ENCODE measurements at places on chromosomes 5 and 9. TPM values are rescaled to one million over a fixed set of nuclear protein-coding genes. Genes with fewer than 3 reads are reported as not detected.

Gene TRAPPC13
- 14.4 TPM for total RNA-seq

Gene PCDHAC2
- not detected for total RNA-seq

Gene ANXA1
- 317 TPM for total RNA-seq

Gene BOD1
- 20.6 TPM for total RNA-seq

Gene ANKRD34B
- total RNA-seq: not detected

DNA sequence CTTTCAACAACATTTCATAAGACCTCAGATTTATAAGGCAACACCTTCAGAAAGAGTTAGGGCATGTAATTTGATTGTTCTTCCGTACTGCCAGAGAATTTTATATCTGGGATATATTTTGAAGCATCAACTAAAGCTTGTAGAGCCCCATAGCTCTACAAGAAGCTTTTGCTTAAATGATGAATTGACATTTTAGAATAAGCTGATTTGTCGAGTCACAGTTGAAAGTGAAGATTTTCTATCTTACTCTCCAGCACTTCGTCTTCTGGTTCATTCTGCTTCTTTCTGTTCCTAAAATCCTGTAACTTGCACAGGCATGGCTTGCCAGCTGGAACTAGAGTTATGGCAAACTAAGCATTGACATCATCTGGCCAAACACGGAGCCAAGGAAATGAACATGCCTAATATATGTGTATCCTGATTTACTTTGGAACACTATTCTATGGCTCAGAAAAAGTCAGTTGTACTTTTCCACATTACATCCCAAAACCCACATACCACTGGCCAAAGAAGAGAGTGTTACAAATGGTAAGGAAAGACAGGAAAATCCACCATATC, 68.6 kb upstream of the MAST4 start:
- H3K36me3 ChIP-seq: no peaks in the 10 kb centered on the region
- DNase-seq: no peak
- H3K4me3 ChIP-seq: no peak overlapping the region
- H3K4me1 ChIP-seq: no peaks in the 10 kb centered on the region
- H3K27me3 ChIP-seq: no peaks in the 10 kb centered on the region

DNA sequence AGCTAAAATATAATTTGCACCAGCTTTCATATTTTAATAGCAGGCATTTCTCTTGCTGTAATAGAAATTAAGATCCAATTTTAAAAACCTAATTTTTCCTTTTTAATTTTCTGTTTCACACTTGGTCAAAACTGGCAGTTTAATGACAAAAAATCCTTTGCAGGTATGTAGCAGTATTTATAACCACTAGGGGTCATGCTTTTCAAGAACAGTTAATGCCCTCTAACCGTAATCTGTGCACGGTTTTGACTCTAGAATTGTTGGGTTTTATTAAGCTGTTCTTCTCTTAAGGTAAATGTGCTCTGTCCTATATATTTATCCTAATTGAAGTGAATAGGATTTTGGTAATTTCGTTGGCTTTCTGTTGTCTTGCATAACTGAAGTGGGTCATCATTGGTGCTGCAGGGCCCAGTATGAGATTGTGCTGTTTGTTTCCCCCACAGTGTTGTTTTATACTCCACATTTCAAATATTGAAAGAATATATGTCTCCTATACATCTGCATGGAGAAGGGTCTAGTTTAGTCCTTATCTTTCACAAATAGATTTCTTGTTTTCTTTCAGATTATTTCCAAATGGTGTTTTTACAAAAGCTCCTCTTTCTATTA, 107.4 kb downstream of the SCAMP1 start:
- peaks cover 12% of the 10 kb centered on the region for H3K36me3 ChIP-seq
- H3K27ac ChIP-seq: no peak overlapping the region
- DNase-seq: peak; percentile 14
- H3K4me3 ChIP-seq: no peak overlapping the region
- no peaks in the 10 kb centered on the region for H3K4me1 ChIP-seq
- H3K27me3 ChIP-seq: no peaks in the 10 kb centered on the region

DNA sequence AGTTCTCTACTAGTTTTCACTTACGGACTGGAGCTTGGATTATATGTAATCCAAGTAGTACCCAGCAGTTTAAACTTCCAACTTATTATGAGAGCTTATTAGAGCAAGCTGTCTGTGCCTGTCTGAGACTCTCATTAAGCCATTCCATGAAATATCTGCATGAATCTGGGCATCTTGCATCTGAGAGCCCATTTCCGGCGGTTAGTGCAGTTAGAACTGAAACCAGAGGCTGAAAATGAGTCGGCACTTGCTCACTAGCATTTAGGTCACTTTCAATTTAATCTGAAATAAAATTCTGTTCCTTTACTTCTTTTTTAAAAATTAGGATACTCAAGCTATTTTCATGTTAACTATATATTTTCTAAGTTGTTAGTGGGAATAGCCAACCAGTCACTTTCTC, 102.2 kb downstream of the MEGF10 start:
- no peak for DNase-seq
- no peak overlapping the region for H3K27ac ChIP-seq
- no peaks in the 10 kb centered on the region for H3K4me1 ChIP-seq
- no peaks in the 10 kb centered on the region for H3K36me3 ChIP-seq
- H3K27me3 ChIP-seq: no peaks in the 10 kb centered on the region

- H3K36me3 ChIP-seq: no peaks in the 10 kb centered on the region
- no peaks in the 10 kb centered on the region for H3K4me1 ChIP-seq
- H3K27me3 ChIP-seq: no peaks in the 10 kb centered on the region
Measured at GRCh38 chr9:75988663-75989062, 98.2 kb downstream of the PCSK5 start.

- no peak overlapping the region for H3K4me3 ChIP-seq
- no peaks in the 10 kb centered on the region for H3K36me3 ChIP-seq
- DNase-seq: no peak
- no peaks in the 10 kb centered on the region for H3K27me3 ChIP-seq
Measured at GRCh38 chr5:56097055-56097454, 102.3 kb upstream of the IL6ST start.

- no peak overlapping the region for H3K27ac ChIP-seq
- H3K4me1 ChIP-seq: peaks cover 32% of the 10 kb centered on the region
- H3K4me3 ChIP-seq: no peak overlapping the region
- DNase-seq: no peak
- no peaks in the 10 kb centered on the region for H3K36me3 ChIP-seq
Measured at GRCh38 chr9:91419222-91420191, 4.1 kb downstream of the NFIL3 start.

GRCh38 chr5:139079225-139079990, 118.8 kb downstream of the SIL1 start:
- H3K27me3 ChIP-seq: no peaks in the 10 kb centered on the region
- no peaks in the 10 kb centered on the region for H3K36me3 ChIP-seq
- no peak overlapping the region for H3K27ac ChIP-seq
- no peaks in the 10 kb centered on the region for H3K4me1 ChIP-seq

GRCh38 chr9:135941288-135941995, 19.7 kb downstream of the UBAC1 start:
- H3K27ac ChIP-seq: no peak overlapping the region
- H3K27me3 ChIP-seq: no peaks in the 10 kb centered on the region
- H3K36me3 ChIP-seq: peaks cover 45% of the 10 kb centered on the region
- DNase-seq: no peak
- H3K4me1 ChIP-seq: peaks cover 4% of the 10 kb centered on the region

DNA sequence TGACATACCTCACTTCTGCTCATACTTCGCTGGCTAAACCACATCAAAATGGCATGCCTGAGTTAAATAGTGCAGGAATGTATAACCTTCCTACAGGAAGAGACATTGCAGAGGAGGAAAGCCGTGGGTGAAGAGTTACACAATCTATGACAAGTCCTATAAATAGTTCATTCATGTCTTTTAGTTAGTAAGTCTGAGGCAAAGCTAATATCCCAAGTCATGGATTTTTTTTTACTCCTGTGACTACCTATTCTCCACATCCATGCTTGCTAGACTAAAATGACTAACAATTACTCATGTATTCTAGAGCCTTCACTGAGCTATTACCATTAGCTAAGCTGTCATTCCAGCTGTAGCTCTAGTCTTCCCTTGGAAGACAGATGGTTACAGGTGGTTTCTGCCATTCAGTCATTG, 391.3 kb downstream of the NR2F1-AS1 start:
- no peaks in the 10 kb centered on the region for H3K27me3 ChIP-seq
- no peak overlapping the region for H3K4me3 ChIP-seq
- DNase-seq: no peak
- H3K4me1 ChIP-seq: no peaks in the 10 kb centered on the region
- no peak overlapping the region for H3K27ac ChIP-seq

- H3K27me3 ChIP-seq: no peaks in the 10 kb centered on the region
- peak overlapping the region; percentile 73 for H3K4me3 ChIP-seq
- DNase-seq: no peak
Measured at GRCh38 chr9:127714020-127714750, 1.3 kb downstream of the PTRH1 start.

- H3K27ac ChIP-seq: no peak overlapping the region
- no peaks in the 10 kb centered on the region for H3K36me3 ChIP-seq
- peaks cover 5% of the 10 kb centered on the region for H3K4me1 ChIP-seq
- no peak for DNase-seq
Measured at GRCh38 chr5:158233735-158234322, 374.9 kb upstream of the CLINT1 start.

DNA sequence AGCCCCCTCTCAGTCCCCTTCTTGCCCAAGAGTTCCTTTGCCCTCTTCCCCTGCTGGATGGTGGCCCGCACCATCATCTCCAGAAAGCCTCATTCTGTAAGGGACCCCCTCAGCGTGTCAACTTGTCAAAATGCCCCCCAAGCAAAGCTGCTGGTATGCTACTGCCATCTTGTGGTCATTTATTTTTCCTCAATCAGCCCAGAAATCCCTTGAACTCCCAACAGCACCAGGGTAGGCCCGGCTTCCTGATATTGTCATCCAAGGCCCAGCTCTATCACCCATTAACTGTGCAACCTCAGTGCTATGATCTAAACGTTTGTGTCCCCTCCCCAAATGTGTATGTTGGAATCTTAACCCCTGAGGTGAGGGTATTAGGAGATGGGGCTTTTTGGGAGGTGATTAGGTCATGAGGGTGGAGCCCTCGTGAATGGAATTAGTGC, 53.2 kb upstream of the FBXW11 start:
- no peak overlapping the region for H3K4me3 ChIP-seq
- peaks cover 7% of the 10 kb centered on the region for H3K4me1 ChIP-seq
- H3K27me3 ChIP-seq: no peaks in the 10 kb centered on the region
- peaks cover 93% of the 10 kb centered on the region for H3K36me3 ChIP-seq

DNA sequence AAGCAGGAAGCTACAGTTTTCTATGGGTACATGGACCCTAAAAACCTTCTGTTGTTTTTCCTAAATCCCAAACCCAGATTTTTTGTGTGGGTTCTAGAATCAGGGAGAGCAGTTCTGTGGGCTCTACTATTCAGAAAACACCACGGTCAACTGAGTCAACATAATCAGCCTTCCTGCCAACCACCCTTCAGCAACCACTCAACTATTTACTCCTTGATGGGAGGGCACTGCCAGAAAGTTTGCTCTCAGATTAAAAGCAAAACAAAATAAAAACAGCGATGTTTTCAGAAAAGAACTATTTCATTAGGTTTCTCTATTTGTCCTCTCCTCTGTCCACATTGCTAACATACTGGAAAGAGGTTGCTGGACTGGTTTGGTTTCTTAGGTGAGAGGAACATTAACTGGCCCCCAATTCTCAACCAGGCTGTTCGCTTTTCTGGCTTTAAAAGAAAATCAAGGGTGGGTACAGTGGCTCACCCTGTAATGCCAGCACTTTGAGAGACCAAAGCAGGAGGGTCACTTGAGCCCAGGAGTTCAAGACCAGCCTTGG, 72.3 kb downstream of the GCNT1 start:
- no peaks in the 10 kb centered on the region for H3K36me3 ChIP-seq
- no peak overlapping the region for H3K27ac ChIP-seq
- peaks cover 5% of the 10 kb centered on the region for H3K4me1 ChIP-seq
- no peak overlapping the region for H3K4me3 ChIP-seq
- DNase-seq: no peak

DNA sequence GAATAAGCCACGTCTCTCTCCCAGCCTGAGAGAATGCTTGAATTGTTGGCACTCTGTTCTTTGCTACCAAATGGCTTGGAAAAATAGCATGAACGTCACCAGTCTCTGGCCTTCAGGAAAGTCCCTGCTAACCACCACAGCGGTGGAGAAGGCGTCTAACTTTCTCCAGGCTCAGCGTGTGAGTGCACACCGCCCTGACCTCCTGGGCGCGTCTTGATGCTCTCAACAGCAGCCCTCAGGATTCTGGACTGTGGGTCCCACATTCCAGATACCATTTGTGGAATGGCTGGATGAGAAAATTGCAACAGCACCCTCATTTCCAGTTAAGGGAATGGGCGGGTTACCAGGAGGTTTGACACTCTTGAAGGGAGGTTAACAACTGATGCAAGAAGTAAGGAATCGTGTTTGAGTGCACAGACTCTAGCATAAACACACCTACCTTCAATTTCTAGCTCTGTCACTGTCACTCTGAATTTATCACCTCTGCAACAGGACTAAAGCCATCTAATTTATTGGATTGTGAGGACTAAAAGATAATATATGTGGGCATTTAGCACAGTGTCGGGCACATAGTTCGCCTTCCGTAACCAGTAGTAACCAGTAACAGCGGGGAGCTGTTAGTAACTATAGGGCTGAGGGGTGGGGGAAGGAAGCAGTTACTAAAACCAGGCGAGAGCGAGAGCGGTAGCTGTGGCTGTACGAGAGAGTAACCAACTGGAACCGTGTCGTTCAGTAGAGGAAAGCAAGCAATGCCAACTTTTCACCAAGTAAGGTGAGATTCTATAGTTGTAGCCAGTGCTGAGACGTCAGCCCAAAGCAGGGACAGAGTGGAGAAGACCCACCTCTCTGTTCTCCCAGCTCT, 807 bp upstream of the PLGRKT start:
- peaks cover 29% of the 10 kb centered on the region for H3K4me1 ChIP-seq
- H3K27ac ChIP-seq: peak overlapping the region; percentile 89
- peak overlapping the region; percentile 81 for H3K4me3 ChIP-seq
- no peaks in the 10 kb centered on the region for H3K27me3 ChIP-seq

DNA sequence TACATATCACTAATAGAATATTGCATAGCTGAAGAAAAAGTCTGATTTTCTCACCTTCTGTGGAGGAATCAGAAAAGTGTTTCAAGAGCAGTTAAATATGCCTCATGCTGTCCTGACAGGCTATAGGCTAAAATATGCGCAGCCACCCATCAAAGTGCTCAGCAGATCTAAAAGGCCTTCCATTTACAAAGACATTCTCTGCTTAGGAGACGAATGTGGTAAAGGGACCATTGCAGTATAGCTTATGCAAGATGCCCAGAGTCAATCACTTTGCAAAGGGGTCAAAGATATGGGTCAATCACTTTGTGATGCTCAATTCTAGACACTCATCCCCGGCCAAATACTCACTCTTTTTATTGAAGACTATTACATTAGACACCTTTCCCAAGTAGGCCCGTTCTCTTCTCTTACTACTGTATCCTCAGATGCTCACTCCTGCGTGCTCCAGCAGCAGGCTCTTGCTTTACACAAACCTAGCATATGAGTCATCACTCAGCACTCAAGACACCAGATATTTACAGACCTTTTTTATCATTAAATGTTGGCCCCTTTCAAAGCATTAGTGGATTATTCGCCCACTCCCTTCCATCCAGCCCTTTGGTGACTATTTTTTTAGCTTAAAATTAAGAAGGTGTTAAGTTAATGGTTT, 568.2 kb upstream of the CDH18 start:
- DNase-seq: no peak
- H3K27me3 ChIP-seq: no peaks in the 10 kb centered on the region
- no peak overlapping the region for H3K4me3 ChIP-seq
